ENCODE measurements at places on chromosomes 2 and 18.
A peak's percentile ranks its signal among the peaks of the same experiment; 100 is the strongest.

- DNase-seq, result no peak
These were observed 678.0 kb downstream of the ARHGAP15 start for GRCh38 chr2:143807192-143807591.

GRCh38 chr2:196142825-196143224 lies 28.6 kb downstream of the STK17B start:
- no peak for DNase-seq

DNA sequence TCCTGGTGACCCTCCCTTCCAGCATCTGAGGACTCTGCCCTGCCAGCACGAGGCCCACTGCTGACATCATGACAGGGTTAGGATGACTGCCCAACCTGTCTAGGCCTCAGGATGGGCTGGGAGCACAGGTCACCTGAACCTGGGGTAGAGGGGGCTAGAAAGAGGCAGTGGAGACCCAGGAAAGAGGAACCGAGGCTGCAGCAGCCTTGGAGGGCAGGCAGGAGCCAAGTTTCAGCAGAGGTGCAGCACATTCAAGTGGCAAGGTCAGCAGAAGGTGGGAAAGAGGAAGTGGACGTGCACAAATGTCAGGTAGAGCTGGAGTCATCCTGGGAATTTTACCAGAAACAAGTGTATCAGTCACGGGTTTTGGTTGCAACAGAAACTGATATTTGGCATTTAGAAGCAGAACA lies 13.6 kb upstream of the RAB10 start:
- no peak for DNase-seq

- peak; percentile 74 for DNase-seq
These were observed 17.3 kb upstream of the ARHGAP25 start for GRCh38 chr2:68717305-68717661.

GRCh38 chr2:26298638-26299393 lies 47.1 kb upstream of the SELENOI start:
- peak; percentile 42 for DNase-seq

- no peak for DNase-seq
These were observed 55.9 kb downstream of the FEZ2 start for GRCh38 chr2:36541891-36542595.

- DNase-seq, result no peak
These were observed 21.7 kb upstream of the ABCA12 start for GRCh38 chr2:215160081-215160480.

DNA sequence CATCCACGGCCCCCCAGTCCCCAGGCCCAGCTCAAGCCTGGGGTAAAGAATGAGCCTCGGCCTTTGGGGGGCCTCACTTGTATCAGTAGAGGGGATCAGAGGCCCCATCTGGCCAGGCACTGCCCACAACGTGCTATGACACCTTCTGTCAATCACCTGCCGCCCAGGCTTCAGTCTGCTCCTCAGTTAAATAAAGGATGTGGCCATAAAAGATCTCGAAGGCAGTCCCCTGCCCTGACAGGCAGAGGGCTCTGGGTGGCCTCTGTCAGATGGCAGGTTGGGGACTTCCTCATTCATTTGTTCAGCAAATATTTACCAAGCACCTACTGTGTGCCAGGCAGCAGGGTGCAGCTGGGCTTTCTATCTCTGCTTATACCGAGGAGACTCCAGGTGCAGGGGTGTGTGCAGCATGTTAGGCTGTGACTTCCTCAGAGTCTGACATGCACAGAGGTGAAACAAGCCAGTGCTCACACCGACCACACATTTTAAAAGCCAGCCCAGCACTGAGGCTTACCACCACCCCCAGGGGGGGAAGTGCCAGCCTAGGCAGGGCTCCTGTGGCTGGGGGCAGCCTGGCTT lies 166.4 kb downstream of the GALNT1 start:
- DNase-seq, result no peak

DNA sequence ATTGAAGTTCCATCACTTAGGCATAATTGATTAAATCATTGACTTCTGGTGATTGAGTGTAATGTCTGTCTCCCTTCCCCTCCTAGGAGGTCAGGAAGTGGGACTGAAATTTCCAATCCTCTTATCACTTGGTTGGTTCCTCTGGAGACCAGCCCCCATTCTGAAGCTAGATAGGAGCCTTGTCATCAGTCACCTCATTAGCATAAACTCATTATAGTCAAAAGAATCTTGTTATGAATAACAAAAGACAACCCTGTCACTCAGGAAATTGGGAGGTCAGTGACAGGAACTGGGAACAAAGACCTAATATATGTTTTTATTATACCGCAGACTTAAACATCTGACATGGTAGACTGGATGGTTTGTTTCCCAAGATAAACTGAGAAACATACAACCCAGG lies 60.7 kb upstream of the GAREM2 start:
- DNase-seq, result no peak

DNA sequence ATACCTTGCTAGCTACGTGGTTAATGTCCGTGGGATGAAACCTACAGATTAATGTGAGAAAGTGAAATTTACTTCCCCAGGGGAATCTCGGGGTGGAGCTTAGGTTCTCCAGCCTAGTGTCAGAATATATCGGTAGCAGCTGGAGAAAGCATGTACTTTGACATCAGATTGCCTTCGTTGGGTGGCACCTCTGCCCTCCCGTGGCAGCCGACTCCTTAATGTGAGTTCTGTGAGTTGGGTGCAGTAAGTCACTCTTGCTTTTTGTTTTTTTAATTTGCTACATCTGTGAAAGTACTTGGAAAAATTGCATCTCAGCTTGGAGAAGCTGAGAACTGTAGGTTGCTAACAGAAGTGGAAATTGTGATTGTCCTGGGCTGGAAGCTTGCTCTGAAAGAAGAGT lies 3.6 kb downstream of the KLF11 start:
- no peak for DNase-seq

GRCh38 chr2:127511090-127511695 lies 15.1 kb downstream of the IWS1 start:
- no peak for DNase-seq

- DNase-seq, result no peak
These were observed 33.4 kb upstream of the PNO1 start for GRCh38 chr2:68124321-68124720.

DNA sequence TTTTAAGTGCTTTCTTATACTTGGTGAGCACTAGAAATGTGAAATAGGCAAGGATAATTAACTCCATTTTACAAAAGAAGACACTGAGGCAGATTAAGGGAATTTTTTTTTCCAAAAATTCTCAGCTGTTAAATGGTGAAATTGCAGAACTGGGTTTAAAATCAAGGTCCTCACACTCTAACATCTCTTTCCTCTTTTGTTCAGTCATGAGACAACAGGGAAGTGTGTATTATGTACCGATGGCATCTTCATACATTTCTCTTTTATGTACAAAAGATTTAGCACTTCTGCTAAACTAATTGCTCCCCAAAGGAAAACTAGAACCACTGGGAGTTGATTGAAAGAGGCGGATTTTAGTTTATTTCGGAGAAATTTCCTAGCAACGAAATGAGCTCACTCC lies 203.0 kb downstream of the SETBP1 start:
- no peak for DNase-seq

GRCh38 chr2:31997653-31998052 lies 13.2 kb downstream of the MEMO1 start:
- DNase-seq, result no peak

DNA sequence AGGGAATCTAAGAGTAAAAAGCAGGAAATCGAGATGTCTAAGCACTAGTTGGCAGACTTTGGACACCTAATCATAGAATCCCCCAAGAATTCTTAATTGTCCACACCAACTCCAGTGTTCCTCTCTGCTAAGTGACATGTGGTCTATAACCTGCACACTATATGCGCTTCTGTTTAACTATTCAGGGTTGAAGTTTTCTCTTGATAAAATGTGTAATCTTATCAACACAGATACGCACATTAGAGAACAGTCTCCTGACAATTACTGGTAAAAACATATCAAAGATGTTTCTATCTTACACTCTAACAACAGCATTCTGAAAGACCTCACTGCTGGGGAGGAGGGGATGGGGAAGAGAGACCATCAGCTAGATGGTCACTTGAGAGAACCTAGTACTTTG lies 3.9 kb downstream of the ABCB11 start:
- no peak for DNase-seq

- DNase-seq, result no peak
These were observed 119.8 kb downstream of the KYNU start for GRCh38 chr2:142997231-142997630.

GRCh38 chr2:150526827-150527226 lies 39.4 kb upstream of the RND3 start:
- DNase-seq, result no peak

GRCh38 chr2:43727634-43728014 lies 46.2 kb upstream of the DYNC2LI1 start:
- no peak for DNase-seq

DNA sequence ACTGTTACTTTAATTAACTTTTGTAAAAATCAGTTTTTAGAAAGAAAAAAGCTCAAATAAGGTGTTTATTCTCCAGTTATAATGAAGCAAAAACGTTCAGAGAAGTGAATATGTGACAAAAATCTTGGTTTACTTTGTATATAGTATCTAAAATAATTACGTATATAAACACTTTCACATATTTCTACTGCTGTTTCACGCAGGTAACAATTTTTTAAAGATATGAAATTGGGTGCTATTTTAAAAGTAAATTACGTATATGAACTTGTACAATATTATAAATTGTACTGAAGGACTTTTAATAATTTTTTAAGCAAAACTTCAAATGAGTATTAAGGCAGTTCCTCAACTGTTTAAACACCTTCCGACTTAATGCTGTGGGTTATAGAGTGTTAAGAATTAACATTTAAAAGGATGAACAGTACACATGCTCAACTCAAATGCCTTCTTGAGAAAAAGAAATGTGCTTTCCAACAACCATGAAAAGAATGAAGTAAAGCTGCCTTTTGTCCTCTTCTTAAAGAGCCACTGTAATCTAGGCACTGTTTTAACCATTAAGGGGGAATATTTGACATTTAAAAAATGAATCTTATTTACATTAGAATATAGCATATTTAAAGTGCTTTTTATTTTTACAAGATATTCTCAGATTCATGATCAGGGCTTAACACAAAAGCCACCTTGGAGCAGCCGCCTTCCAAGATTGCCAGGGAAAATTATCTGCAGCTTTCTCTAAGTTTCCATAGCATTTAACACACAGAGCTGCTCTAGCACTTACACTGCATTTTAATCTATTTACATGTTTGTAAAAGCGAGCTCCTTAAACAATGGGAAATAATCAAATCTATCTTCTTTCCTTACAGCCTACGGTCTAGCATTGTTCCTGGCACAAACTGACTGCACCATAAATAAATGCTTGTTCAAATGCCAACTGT lies 56.5 kb upstream of the CDKL4 start:
- no peak for DNase-seq

- no peak for DNase-seq
These were observed 79.0 kb downstream of the SP100 start for GRCh38 chr2:230494980-230495379.

- DNase-seq, result no peak
These were observed 86.6 kb downstream of the MYCN start for GRCh38 chr2:16026816-16027501.

DNA sequence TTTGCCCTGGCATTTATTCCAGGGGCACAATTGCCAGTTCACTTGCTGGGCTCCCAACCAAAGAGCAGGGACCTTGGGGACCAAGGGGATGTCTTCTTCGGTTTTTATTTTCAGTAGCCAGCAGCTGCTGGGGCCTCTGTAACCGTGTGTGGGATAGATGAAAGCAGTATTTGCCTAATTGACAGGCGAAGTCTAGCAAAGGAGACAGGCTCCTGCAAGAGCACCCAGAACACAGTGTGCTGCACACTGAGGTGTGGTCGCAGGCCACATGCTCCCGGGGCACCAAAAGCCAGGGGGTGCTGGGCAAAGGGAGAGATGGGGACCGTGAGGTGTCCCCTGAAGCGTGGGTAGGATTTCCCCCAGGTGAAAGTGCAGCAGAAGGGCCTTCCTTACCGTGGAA lies 5.3 kb downstream of the SAG start:
- DNase-seq, result no peak

DNA sequence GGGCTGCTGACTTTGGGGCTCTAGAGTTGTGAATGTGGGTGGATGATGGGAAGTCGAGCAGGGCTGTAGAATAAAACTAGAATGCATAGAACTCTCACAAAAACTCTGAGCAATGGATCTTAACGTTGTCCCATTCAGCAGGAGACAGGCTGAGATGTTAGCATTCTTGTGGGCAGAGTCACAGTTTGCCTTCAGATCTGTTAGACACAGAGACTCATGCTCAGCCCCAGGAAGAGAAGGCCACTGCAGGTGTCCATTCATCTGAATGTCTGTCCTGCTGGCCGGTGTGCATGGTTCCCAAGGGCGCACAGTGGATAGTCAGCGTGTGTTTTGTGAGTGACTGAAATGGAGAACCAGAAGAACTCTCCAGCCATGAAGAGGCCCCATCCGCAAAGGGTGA lies 111.3 kb downstream of the TSN start:
- DNase-seq, result no peak

GRCh38 chr2:119749477-119750012 lies 10.2 kb upstream of the PTPN4 start:
- DNase-seq, result no peak

DNA sequence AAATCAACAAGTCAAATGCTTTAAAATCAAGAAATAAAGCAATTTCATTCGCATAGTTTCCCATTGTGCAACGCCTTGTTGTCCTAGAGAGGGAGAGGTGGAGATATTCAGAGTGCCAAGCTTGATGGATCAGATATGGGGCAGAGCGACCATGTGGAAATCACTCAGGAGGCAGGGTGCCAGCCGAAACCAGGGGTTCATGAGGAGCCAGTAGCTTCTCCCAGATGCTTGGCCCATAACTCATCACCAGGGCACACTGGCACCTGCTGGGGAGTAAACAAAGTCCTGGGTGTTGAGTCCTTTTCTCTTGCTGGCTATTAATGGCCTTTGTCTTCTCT lies 53.0 kb upstream of the ASAP2 start:
- DNase-seq, result no peak

GRCh38 chr2:178250429-178250828 lies 56.1 kb downstream of the OSBPL6 start:
- no peak for DNase-seq

GRCh38 chr18:80154293-80154692 lies 45.2 kb downstream of the ADNP2 start:
- DNase-seq, result peak; percentile 37

GRCh38 chr2:161580426-161580825 lies 43.8 kb upstream of the SLC4A10 start:
- no peak for DNase-seq

- no peak for DNase-seq
These were observed 318.7 kb downstream of the CYP26B1 start for GRCh38 chr2:71829008-71829407.

DNA sequence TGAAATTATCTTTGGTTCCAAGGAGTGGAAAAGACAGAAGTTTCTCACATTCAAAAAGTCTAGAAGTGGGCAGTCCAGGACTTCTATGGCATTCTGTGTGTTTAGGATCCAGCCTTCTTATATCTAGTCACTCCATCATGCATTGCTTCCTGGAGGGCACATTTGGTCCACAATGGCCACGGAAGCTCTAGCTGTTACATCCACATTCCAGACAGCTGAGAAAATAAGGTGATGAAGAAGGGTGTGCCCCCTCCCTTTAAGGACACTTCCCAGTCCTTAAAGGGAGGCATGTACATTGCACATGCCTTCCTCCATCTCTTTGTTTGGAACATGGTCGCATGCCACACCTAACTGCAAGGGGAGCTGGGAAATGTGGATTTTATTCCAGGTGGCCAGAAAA lies 59.9 kb upstream of the BZW1 start:
- no peak for DNase-seq
